ENCODE measurements at places on chromosomes 5 and 9.

DNA sequence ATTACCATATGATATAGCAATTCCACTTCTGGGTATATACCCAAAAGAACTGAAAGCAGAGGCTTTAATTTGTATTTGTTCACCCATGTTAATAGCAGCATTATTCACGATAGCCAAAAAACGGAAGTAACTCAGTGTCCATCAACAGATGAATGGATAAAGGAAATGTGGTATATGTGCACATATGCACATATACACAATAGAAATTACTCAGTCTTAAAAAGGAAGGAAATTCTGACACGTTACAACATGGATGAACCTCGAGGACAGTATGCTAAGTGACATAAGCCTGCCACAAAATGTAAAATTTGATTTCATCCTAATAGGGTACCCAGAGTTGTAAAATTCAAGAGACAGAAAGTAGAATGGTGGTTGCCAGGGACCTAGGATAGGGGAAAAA lies 54.9 kb downstream of the NUP155 start:
- DNase-seq: no peak

DNA sequence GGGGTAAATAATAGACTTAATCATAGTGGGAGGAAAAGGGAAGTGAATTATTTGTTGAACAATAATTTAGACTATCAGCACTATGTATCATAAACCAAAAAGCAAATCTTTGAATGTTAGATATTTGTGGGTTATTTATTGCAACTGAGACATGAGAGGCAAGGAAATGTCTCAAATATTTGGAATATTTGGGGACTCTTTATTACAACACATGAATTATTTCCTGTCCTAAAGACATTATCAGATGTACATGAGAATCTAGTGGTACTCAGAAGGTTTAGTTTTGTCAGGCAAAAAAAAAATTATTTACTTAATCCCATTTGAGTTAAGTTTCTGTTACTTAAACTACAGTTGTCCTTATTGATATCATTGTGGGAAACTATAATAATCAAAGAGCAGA lies 91.1 kb downstream of the TLR4 start:
- no peak for DNase-seq

DNA sequence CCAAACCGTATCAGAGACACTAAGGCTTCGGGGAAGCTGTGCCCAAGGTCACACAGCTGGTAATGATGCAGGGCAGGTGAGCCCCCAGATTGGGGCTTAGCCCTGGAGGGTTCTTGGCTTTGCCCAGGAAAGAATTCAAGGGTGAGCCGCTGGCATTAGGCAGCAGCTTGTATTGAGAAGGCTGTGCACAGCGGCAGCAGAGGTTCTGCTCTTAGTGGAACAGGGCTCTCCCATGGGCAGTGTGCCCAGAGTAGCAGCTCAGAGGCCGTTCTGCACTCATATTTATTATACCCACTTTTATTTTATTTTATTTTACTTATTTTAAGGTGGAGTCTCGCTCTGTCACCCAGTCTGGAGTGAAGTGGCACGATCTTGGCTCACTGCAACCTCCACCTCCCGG lies 85.8 kb upstream of the IER5L start:
- DNase-seq: no peak

GRCh38 chr5:176680226-176680563 lies 32.9 kb downstream of the TSPAN17 start:
- no peak for DNase-seq

DNA sequence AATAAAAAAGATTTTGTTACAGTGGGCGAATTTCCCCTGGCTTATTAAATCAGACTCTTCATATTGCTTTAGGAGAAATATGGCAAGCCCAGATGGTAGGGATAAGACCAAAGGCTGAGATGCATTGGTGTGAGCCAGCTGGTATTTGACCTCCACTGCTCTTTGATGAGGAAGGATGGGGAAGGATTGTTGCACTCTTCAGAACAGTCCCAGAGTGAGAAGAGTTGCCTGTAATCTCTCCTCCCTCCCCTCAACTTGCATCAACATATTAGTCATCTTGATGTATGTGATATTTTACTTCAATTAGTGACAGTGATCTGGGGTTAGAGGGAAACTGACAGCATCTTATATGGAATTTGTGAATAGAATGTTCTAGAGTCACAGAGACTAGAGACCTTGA lies 136.6 kb downstream of the ADAMTS12 start:
- no peak for DNase-seq

DNA sequence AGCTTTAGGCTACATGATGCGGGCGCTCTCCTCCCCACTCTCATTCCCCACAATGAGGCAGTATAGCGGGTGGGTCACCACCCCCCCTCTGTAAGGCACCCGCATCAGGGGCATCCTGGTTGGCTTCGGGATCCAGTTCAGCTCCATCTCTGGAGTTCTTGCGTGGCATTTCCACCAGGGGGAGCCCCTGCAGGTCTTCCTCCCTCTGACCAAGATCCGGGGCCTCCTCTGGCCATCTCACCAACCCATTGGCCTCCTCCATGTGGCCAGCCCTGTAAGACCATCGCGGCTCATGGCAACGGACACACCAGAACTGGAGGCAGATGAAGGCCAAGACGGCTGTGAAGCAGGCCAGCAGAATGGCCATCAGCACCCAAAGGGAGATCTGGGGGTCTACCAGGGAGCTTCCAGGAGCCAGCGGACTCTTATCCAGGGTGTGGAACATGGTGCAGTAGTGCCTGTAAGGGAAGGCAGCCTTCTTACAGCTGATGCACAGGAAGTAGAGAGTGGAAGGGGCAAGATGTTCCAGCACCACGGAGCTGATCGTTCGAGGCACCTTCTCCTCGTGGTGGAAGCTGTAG lies 77.0 kb downstream of the CYFIP2 start:
- no peak for DNase-seq

DNA sequence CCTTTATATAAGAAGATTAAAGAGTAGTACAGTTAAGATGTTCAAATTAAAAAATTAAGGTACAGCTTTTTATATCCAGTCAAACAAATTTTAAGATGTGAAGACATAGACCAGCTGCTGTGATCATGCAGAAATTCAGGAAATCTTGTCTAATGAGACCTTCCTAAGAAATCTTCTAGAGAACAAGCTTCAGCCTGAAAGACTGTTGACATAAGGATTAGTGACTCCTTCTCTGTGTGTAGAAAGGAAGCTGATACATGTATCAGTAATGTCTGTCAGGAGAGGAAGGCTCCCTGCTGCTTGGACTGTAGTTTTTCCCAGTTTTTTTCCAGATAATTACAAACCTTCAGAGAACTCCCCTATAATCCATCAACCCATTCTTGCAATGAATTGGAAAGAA lies 75.8 kb upstream of the PCSK5 start:
- peak; percentile 34 for DNase-seq

Data from non-pigmented ciliary epithelial cell (primary cell).